ENCODE measurements at places on chromosomes 11 and 22.

DNA sequence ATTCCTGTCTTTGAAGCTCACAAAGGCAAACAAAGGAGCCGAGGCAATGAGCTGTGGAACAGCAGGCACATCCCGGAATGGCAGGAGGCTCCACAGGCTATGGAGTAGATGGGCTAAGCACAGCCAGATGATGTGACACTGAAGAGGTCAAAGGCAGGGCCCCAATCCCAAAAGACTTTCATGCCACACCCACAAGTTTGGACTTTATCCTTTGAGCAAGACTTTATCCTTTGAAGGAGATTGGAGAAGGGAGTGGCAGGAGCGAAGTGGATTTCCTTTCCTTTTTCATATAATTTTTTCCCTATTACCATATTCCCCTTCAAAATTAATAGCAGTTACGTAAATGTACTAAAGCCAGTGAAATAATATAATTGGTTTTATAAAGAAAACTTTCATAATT lies 379.4 kb downstream of the CADM1 start:
- no peak for DNase-seq

- DNase-seq, result no peak
Observed at GRCh38 chr11:124090996-124091395, 24.3 kb upstream of the VWA5A start.

GRCh38 chr11:66081505-66081904 lies 11.4 kb downstream of the PACS1 start:
- DNase-seq, result no peak

DNA sequence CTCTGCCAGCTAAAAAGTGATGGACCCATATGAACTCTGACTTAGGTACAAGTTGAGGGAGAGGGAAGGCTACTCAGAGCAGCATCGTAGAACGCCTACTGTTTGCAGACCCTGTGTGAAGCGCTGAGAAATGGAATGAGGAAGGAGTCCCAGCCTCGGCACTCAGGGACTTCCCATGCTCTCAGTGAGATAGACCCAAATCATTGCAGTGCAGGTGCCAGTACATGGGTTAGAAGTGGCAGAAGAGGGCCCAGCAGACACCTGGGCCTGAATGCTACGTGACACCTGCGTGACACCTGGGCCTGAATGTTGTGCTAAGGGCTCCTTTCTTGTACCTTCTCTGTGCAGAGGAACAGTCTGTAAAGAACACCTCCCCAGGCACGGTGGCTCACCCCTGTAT lies 2.6 kb upstream of the PDGFB start:
- no peak for DNase-seq

GRCh38 chr11:73358071-73358470 lies 18.1 kb upstream of the RELT start:
- DNase-seq, result no peak

DNA sequence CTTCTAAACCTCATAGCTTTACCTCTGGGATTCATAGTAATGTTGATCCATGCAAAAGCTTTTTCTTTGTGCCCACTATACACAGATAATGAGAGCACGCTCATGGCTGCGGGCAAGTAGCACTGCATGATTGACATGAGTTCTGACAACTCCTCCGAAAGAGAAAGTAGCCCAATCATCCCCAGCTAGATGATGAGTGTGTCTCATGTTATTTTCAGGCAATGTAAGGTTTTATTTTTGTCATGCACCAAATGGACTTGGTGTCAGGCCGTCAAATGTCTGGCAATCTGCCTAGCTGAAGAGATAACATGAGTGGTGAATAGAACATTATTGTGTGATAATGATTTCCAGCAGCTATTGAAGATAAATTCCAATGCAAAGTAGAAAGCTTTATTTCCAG lies 662.6 kb downstream of the NTM start:
- DNase-seq, result no peak

GRCh38 chr22:40553014-40553554 lies 83.4 kb downstream of the MRTFA start:
- DNase-seq, result no peak

GRCh38 chr22:48198489-48199459 lies 1436.3 kb downstream of the TBC1D22A start:
- DNase-seq, result no peak

- no peak for DNase-seq
Observed at GRCh38 chr11:93482556-93482955, 60.6 kb downstream of the SMCO4 start.

DNA sequence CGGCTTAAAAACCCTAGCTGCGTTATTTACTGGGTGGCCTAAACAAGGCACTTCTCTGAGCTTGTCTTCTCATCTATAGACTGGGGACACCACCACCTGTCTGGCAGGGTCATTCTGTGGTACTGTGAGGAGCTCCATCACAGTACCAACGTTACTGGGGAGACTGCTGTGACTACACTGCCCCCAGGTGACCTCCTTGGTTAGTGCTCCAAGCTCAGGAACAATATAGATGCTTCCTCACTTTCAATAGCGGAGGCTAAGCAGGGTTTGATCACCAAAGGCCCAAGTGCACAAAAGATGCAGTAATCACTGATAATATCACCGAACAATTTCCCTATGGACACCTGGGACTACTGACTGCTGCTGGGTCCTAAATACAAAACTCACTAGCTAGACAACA lies 18.8 kb downstream of the PRPF19 start:
- no peak for DNase-seq

DNA sequence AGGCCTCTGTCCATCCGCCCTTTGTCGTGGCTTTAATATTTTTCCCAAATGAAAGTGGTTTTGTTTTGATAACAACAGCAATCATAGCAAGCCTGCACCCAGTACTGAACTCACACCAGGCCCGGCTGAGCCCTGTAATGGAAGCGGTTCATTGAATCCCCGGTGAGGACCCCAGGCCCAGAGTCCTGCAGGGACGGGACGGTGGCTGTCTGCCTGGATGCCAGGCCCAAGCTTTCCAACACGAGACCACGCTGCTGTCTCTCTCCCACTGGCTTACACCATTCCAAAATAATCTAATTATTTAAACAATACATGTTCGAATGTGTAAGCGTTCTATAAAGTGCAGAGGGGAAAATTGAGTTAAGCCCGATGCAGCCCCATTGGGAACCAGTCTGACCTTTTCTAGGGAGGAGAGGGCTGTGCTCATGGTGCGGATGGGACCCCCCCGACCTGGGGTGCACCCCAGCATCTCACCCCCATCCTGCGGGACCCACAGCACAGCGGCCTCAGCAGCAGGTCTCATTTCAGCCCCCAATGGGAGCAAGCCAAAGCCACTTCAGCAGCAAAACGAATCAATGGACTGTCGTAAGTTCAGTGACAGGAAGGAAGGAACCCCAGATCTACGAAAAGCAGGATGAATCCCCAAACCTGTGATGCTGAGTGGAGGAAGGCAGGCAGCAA lies 1046.9 kb downstream of the BRD1 start:
- no peak for DNase-seq

DNA sequence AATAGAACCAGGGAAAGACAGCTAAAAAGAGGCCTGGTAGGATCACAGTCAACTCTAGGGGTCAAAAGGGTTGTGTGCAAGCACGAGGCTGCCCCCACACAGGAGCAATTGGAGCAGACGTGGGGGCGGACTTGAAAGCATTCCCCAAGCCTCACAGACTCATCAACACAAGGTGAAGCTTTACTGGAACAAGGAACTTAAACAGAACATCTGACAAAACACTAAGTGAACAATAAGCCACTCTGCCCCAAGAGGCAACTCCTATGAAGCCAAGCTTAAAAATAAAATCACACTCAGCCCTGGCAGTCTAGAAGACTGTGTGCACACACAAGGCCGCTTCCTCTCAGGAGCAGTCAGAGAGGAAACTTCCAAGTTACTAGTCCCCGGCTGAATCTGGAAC lies 32.2 kb upstream of the TEAD1 start:
- no peak for DNase-seq

DNA sequence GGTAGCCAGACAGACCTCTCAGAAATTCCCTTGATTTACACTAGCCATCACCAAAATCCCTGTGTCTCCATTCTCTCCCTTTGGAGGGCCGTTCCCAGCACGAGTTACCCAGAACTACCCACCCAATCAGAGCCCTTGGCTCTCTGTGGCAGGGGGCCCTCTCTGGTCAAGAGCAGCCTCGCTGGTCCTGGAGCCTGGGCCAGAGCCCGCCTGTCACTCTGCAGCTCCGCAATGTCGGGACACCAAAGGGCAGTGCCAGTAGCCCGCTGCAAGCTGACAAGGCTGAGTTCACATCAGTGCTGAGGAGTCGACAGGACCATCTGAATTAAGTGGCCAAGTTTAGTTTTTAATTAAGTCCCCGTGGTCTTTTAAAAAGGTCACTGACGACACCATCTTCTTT lies 241.6 kb downstream of the ST3GAL4 start:
- DNase-seq, result no peak

GRCh38 chr11:107682171-107682570 lies 29.7 kb downstream of the SLN start:
- DNase-seq, result no peak

GRCh38 chr11:62654297-62654696 lies 1.2 kb upstream of the INTS5 start:
- no peak for DNase-seq

DNA sequence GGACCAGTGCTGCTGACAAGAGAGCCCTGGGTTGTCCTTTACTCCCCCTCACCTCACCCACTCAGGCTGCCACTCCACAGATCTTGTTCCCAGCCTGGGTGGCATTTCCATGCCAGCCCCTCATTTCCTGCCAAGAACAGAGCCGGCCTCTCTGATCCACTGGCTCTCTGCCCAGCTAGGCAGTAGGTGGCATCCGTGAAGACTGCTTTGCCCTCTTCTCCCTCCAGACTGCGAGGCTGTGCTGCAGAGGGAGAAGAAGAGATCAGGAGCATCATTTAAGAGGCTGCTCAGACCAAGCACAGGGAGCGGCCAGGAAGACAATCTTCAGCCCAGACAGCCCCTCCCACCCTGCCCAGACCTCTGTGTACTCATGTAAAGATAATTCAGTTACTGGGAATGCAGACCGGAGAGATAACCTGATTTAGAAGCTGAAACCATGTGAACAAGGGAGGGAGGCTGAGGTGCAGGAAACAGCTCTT lies 126.9 kb upstream of the NCAM1 start:
- no peak for DNase-seq

- DNase-seq, result no peak
Observed at GRCh38 chr11:14015711-14016110, 53.2 kb downstream of the SPON1 start.

DNA sequence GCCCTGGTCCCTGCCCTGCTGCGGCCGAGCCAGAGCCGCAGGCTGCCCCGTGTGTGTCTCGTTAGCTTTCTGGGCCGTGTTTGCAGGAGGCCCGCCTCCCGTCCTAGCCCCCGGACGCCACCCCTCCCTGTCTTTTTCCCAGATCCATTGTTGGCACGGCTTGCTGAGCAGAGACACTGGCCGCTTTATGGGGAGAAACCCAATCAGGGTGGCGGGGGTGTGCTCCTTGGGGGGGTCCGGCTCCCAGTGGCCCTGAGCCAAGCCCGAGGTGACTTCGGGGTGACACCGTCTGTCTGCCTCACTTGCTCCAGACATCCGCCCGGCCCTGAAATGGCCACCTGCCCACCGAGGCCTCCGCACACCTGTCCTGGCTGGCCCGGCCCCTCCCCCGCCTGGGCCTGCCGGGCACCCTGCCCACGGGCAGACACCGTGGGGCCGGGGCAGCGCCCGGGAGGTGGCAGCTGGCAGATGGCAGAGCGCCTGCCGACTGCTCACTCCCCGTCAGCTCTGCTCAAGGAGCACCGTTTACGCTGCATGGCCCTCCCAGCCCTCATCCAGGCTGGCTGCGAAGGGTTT lies 43.1 kb upstream of the PPARA start:
- DNase-seq, result no peak

DNA sequence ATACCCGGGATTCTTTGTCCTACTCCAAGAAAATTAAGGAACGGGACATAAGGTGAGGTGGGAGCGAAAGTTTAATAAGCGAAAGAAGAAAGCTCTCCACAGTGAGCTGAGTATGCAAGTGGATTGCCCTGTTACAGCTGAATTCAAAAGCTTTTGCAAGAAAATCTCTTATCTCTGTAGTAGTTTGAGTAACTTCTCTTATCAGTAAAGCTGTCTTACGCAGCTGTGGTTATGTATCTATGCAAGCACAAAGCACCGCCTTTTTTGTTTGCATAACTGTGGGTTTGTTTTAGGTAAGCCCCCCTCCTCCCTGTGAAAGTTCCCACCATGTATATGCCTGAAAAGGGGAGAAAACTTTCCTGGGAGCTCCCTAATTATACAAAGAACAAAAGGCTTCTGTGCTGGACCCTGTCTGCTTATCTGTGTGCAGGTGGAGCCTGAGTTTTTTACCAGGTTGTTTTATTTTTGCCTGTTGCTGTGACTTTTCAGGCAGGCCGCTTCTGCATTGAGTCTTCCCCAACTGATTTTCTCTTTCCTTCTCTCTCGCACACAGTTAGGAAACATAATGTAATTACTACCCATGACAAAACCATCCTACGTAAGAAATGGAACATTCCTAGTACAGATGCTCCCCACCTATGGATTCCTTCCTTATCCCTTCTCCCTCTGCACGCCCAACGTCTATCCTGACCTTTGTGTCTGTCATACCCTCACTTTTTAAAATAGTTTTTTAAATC lies 837 bp upstream of the PLAAT5 start:
- DNase-seq, result no peak

- no peak for DNase-seq
Observed at GRCh38 chr11:128772814-128773213, 78.9 kb downstream of the FLI1 start.

DNA sequence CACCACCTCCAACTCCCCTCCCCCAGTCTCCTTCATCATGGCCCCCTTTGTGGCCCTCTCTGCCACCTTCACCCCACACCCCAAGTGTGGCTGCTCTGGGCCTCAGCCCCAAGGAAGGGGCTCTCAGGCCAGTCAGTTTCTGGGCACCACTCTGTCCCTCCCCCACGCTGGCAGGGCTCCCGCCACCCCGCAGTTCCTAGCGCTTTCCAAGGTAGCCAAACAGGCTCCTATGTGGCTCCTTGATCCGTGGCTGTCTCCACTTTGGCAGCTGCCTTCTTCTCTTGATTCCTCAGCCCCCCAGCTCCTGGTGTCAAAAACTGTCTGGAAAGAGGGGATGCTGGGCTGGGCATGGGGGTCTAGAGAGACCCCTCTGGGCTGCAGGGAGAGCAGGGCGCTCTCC lies 10.4 kb upstream of the CACNA1I start:
- no peak for DNase-seq

- DNase-seq, result no peak
Observed at GRCh38 chr22:35498026-35498800, 42.4 kb upstream of the RASD2 start.

All from neural crest cell (in vitro differentiated cells).